ENCODE measurements at places on chromosomes 11 and 22.

- no peak for DNase-seq
Measured at GRCh38 chr11:118933486-118933885, 7.8 kb upstream of the BCL9L start.

DNA sequence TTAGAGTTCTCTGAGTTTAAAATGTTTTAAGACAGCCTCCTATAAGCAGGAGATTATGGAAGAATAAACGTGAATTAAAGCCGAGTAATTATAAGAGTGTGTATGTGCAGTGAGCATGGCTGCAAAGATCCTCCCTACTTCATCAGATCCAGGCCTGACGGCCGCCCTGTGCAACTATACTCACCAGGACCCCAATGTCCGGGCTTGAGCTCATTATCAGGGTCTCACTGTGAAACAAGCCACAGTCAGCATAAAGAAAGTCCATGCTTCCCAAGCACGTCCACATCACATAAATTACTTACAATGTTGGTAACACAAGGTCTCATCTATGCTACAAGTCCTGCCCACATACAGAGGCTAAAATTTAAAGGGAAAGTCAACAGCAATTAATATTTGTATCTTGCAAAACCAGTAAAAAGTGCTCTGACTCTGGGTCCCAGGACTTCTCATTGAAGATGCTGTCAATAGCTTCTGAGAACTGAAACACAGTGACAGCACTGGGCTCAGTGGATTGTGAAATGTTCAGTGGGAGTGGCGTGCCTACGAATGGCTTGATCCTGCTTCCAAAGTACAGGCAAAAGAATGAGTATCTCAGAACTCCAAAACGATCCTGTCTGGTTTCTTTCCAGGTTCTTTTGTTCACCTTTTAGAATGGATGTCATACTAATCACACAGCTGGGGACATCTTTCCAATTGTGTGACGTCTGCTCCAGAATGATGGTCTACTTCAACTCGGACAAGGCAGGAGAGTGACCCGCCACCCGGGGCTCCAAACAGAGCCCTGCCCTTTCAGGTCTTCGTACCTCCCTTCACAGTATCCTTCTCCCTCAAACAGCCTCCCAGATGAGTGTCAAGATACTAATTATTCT lies 72.1 kb upstream of the ARFGAP3 start:
- DNase-seq = peak; percentile 34

GRCh38 chr11:43942662-43943371 lies 380 bp downstream of the C11orf96 start:
- DNase-seq = no peak

DNA sequence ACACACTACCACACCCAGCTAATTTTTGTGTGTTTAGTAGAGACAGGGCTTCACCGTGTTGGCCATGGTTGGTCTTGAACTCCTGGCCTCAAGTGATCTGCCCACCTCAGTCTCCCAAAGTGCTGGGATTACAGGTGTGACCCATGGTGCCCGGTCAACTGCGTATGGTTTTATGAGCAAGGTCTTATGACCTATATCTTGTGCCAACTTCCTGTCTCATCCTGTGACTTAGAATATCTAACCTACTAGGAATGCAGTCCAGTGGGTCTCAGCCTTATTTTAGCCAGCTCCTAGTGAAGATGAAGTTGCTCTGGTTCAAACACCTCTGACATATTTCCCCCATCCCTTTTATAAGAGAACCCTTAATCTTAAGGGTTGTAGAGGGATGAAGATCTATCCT lies 66.1 kb upstream of the OR5AN1 start:
- DNase-seq = no peak

- no peak for DNase-seq
Measured at GRCh38 chr22:45644714-45645113, 26.9 kb upstream of the ATXN10 start.

- no peak for DNase-seq
Measured at GRCh38 chr22:36546932-36547331, 18.0 kb upstream of the EIF3D start.

DNA sequence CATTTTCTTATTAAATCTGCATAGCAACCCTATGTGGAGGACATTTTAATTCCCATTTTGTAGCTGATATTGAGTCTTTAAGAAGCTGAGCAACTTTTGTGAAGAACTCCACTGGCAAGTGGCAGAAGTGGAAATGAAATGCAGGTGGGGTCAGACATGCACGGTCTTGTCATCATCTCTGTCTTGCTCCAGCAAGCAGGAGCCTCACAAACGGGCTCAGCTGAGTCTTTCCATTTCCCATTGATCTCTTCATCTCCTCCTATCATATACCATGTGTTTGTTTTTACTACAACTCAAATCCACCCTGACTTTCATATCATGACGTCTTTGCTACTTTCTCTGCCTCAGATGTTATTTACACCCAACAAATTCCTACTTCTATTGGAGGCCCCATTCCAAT lies 97.9 kb upstream of the TENM4 start:
- no peak for DNase-seq

GRCh38 chr22:41780746-41781505 lies 19.6 kb upstream of the CCDC134 start:
- DNase-seq = peak; percentile 97

DNA sequence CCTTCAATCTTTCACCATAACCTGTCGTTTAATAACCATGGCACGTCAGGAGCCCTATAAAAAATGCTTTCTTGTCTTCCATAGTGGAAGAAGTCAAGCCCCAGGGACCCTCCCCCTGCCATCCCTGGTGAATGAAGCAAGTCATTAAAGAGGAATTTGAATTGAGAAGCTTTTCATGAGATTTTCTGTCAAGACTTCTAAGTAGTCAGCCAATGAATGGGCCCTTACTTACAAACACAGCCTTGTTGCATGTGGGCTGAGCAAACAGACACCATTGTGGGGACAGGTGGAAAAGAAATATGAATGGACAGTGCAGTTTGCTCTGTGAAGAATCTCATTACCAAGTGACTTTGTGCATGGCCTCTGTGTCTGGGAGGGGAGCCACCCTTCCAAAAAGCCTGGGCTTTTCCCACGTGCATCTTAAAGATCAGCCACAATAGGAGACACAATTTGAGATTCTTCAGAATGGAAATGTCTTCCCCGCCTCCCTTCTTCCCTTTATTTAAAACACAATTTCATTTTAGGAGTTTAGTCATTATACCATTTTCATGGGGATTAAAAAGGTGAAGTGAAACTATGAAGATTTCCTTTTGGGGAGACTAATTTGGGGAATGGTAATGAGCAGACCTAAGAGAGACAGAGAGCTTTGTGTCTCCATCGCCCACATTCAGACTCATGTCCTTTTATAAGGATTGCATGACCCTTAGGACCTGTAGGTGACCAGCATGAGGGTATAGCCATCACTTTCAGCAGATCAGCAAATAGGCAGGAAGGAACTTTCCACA lies 152.0 kb downstream of the LRRC4C start:
- DNase-seq = no peak

DNA sequence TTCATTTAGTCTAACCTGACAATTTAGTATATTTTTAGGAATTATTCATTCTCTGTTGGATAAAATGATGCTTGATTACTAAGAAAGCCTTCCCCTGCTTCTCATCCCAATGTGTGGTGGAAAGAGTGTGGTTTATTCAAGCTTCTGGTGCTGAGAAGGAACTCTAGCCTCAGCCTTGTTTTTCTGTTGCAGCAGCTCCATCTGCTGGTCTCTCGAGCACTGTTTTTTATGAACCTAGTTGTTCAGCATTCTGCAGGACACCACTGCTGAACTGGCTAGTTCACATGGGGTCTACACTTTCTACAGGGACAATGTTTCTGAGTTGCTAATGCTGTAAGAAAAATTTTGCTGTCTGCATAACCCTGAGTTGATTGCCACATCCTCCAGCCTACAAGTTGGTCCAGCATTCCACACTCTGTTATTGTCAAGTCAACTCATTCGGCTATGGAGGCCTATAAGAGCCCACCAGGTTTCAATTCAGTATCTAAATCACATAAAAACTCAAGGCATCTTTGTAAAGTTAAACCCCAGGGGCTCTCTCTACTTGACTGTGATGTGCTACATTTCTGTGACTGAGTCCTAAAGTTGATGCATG lies 14.3 kb downstream of the OR2AG2 start:
- peak; percentile 56 for DNase-seq

DNA sequence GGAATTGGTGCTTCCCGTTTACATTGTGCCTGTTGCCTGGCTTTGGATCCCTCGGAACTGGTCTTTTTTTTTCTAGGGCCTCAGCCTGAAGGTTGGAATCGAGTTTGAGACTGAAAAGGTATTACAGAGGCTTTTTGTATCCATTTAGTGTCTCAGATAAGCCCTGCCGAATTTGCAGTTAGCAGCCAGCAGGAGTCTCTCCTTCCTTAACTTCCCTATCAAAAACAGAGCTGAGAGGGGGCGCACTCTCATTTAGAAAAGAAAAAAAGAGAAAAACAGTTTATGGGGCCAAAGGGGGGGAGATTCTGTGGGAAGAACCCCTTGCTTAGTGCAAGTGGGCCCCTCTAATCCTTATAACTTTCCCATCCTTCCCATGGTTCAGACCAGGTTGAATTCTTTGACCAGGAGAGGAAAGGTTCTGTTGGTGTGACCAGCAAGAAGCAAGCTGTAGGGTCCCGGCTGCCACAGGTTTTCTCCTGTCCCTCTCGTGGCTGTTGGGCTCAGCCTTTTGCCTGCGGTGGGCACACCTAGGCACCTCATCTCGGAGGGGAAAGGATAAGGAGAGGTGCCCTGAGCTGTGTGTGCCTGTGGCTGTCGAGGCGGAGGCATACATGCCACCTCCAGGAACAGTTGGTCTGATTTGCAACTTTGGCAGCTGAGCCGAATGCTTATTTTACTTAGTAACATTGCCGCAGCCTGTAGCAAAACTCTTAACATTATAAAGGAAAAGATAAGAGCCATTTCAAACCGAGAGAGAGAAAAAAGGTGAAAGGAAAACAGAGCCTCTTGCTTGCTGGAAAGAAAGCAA lies 565.0 kb upstream of the CNTN5 start:
- DNase-seq = no peak

DNA sequence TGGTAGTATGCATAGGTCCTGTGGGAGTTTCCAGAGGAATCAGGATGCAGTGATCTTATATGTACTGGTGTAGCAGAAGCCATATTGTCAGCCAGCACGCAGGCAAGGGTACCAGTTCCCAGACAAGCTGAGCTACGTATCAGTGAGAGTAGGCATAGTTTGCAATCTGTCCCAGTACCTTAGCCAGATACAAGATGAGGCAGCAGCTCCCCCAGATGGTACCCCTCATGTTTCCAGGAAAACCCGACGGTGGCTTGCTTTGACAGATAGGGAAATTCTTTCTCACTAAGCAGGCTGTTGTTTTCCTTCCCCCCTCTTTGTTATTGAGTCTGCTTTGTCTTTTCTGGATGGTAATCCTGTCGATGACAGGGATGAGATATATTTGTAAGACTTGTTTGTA lies 109.7 kb upstream of the RRM1 start:
- peak; percentile 24 for DNase-seq

GRCh38 chr11:134124660-134125451 lies 56.0 kb downstream of the JAM3 start:
- no peak for DNase-seq

DNA sequence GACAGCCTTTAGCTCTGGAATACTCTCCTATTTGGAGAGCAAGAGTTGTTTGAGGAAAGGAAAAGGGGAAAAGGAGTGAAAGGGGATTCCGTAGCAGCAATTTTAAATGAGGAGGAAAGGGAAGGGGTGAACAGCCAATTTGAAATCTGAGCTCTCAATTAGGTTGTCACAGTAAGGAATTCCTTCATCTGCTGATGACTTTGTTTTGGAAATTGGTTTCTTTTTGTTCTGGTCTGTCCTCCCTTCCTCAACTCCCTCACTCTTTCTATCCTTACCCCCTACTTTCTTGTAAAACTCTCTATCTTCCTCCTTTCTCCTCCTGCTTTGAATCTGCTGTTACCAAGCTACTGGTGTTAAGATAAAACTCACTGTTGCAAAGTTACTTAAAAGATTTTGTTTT lies 1155.6 kb downstream of the DLG2 start:
- no peak for DNase-seq
